ENCODE measurements at places on chromosomes 13 and 19. TPM values are rescaled to one million over a fixed set of nuclear protein-coding genes. Genes with fewer than 3 reads are reported as not detected.

DNA sequence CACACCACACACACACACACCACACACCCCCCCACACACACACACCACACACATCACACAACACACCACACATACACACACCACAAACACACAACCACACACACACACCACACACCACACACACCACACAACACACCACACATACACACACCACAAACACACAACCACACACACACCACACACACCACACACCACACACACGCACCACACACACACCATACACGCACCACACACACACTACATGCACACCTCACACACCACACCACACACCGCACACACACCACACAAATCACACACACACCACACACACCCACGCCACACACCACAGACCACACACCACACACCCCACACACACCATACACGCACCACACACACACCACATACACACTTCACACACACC lies 83.5 kb downstream of the ZNF557 start:
- DNase-seq, result no peak

GRCh38 chr13:31119526-31119925 lies 42.2 kb downstream of the HSPH1 start:
- DNase-seq, result no peak

Gene NLRP9
- total RNA-seq, result not detected

DNA sequence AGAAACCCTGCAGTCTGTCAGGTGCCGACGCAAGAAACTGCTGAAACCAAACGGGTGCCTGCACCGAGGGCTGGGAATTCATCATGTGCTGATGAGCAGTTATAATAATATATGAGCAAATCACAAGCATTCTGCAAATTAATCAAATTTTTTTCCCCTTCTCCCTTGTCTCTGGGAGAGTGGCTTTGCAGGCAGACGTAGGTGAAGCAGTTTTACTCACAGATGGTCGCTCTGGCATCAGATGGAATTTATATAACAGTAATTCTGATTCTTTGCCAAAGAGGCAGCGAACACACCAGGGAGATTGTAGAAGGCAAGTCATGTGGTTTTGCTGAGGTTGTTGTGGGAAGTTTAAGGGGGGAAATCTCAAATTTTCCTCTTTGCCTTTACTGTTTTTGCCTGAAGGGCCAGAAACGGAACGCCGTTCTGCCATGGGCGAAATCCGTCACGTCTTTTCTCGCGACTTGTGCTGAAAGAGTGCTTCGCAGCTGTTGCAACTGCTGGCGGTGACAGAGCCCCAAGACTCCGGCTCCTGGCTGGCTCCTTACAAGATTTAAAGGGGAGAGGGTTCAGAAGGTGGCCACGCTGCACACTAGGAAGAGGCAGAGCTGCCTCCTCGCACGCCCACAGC lies 320.1 kb downstream of the ZNF536 start:
- DNase-seq, result no peak

Gene CASP14
- total RNA-seq, result not detected
